ENCODE measurements at places on chromosomes 2 and 18.

GRCh38 chr2:60868589-60869273 lies 12.6 kb upstream of the REL start:
- DNase-seq, result no peak

DNA sequence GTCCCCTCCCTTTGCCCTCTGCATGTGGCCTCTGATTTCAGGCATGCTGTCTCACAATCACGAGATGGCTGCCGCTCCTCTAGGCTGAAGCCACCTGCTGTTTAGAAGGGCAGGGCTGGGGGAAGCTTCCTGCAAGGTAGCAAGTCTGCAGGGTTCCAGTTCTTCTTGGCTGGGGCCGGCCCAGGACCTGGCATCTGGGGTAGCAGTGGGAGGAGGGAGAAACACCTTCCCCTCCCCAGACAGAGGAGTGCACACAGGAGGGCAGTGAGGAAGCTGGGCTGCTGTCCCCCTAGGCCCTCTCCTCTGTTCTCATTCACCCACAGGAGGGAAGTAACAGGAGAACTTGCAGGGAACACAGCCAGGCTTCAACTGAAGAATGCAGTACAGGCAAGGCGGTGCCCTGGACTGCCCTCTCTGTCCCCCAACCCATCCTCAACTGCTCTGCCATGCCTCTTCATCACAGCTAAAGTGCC lies 345.9 kb upstream of the HS6ST1 start:
- DNase-seq, result no peak

GRCh38 chr18:36600548-36600947 lies 228.3 kb downstream of the TPGS2 start:
- no peak for DNase-seq

- no peak for DNase-seq
Observed at GRCh38 chr18:63894106-63894772, 6.7 kb downstream of the SERPINB2 start.

- DNase-seq, result no peak
Observed at GRCh38 chr18:33076601-33077000, 303.8 kb upstream of the KLHL14 start.

DNA sequence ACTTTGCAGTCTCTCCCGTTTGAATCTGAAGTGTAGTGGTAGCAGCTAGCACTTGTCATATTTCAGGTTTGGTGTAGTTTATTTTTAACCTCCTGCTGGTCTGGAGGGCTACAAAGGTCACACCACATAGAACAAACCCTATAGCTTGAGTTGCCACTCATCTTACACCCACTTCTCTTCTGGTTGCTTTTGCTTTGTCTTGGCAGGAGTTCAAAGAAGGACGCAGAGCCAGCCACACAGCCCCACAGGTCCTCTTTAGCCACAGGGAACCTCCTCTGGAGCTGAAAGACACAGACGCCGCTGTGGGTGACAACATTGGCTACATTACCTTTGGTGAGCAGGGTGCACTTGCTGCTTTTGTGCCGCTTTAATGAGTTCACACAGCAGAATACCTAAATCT lies 15.6 kb upstream of the GPBAR1 start:
- no peak for DNase-seq

DNA sequence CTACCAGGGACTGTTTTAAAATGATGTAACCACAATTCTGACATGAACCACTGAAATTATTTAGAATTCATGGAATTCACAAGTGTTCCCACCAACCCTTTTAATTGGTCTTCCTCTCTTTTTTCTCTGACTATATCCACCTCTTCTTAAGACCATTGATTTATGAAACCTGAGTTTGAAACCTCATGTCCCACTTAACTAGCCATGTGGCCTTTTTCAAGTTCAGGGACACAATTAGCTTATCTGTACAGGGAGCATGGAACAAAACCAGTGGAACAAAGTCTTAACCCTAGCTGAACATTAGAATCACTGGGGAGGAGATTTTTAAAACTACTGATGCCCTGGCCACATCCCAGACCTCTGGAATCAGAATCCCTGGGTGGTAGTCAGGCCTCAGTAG lies 41.6 kb upstream of the TMEM163 start:
- no peak for DNase-seq

- no peak for DNase-seq
Observed at GRCh38 chr2:8606226-8606625, 75.6 kb upstream of the ID2 start.

GRCh38 chr2:182668671-182669070 lies 47.4 kb upstream of the DNAJC10 start:
- no peak for DNase-seq
